Fibroblast of upper back skin (primary cell): ENCODE measurements at places on chromosomes 2 and 18.

GRCh38 chr2:27863146-27863545, 27.0 kb downstream of the RBKS start:
- DNase-seq: no peak

GRCh38 chr18:23668731-23669130, 6.0 kb upstream of the ANKRD29 start:
- no peak for DNase-seq

GRCh38 chr18:50697509-50697908, 122.3 kb downstream of the MRO start:
- no peak for DNase-seq

GRCh38 chr2:209368406-209368805, 55.4 kb upstream of the MAP2 start:
- no peak for DNase-seq

GRCh38 chr2:177058747-177059146, 153.8 kb upstream of the HNRNPA3 start:
- no peak for DNase-seq

DNA sequence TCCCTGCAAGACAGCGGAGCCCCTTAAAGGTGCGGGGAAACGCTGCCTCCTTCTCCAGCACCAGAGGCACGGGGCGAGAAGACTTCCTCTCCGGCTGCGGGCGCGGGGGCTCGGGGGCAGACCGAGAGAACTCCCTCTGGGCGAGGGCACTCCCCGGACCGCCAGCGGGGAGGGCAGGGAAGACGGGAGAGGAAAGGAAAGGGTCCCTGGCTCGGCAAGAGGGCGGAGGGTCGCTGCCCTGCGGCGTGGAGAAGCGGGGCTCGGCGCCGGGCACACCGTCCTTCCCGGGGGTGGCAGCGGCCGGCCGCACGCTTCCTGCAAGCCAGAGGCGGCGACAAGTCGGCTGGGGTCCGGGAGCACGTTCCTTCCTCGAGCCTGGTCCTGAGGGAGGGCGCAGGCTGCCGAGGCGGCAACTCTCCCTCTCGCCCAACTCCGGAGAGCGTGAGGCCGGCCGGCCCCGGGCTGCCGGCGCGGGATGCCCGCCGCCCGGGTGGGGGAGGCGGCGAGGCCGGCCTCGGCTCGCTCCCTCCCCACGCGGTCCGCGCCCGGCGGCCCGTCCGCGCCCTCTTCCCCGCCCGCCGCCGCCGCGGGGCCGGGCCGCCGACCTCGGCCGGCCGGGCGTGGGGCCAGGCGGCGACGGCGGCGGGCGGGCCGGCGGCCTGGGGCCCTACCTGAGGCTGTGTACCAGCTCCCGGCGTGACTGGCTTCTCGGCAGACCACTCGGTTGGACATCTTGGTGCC, 1.1 kb downstream of the MEMO1 start:
- peak; percentile 8 for DNase-seq

- DNase-seq: no peak
Observed at GRCh38 chr18:22455425-22456115, 37.9 kb upstream of the CTAGE1 start.

DNA sequence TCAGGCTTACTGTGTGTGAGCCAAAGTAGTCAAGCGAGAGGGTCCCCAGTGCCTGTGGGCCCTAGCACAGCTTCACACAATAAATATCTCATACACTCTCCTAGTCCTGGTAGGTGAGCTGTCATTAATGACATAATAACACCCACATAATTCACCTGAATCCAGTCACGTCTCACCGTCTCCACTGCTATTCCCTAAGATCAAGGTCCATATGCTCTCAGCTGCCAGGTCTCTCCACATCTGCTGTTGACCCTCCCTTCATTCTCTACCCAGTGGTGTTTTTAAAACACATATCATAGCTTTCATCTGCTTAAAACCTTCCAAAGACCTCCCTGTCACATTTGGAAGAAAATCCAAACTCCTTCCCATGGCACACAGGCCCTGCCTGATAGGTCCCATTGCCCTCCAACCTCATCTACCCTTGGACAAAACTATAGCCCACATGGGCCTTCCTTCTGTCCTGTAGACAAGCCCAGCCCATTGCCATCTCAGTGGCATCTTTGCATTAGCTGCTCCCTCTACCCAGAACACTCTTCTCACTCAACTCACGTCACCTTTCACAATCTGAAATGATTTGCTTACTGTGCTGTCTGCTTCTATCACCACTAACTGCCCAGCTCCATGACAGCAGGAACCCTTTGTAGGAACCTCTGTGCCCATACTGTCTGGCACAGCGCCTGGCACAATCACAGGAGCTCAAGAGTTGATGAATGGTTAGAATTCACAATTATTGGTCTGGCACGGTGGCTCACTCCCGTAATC, 7.5 kb downstream of the KCNG3 start:
- DNase-seq: no peak

DNA sequence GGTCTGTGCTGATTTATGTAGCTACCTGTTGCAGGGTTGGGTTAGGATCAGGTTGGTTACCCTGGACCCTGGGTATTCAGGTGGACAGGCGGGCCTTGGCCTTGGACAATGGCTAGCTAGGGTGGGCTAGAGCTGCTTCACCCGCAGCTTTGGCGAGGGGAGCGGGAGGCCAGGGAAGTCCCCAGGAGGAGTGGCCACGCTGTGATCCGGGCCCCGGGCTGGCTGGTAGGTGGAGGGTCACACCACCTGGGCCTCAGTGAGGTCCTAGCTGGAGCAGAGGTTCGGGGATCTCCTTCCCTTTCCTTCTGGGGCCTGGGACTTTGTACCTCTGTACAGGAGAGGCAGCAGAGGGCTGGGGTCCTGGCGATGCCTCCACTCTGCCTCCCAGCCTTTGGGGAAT, 9.8 kb downstream of the RTP5 start:
- DNase-seq: no peak

GRCh38 chr2:58645017-58645416, 403.9 kb upstream of the FANCL start:
- DNase-seq: no peak

DNA sequence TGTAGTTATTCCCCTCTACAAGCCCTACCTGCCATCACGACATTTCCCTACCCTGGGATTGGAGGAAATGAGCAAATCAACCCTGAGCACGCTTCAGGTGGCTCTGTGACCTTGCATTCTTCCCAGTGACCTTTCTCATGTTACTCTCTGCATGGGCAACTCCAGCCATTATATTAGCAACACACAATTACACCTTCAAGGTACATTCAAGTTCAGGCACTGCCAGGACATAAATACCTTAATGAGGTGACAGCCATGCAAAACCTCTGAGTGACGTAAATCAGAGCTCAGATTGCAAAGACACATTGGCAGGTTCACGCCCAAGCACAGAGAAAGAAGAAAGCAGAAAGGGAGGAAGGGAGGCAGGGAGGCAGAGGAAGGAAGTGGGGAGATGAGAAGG, 68.7 kb upstream of the ALK start:
- no peak for DNase-seq
